ENCODE measurements at places on chromosomes 13 and 19.

DNA sequence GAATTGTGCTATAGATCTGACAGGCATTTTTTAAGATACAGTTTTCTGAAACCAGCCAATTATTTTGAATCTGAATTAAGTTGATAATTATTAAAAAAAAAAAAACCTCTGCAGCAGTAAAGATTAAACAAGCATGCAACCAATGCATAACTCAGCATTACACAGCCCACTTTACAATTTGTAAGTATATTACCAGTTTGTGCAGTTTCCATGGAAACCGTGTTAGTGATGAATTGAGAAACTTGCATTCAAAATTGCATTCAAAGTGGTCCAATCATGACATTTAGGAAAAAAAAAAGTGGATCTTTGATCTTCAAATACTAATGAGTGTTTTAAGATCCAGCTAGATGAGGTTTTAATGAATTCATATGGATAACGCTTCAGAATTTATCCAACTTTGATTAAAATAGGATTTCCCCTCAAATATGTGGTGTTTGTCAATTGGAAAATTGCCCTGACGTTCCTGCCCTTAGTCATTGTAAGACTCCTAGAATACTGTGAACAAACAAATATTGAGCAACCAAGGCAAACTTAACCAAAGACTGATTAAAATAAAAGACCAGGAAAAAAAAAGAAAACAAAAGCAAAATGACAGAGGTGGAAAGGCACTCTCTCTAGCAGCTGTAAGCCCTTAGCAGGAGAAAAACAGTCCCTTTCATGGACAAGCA lies 314.8 kb upstream of the MAB21L1 start:
- DNase-seq: no peak

DNA sequence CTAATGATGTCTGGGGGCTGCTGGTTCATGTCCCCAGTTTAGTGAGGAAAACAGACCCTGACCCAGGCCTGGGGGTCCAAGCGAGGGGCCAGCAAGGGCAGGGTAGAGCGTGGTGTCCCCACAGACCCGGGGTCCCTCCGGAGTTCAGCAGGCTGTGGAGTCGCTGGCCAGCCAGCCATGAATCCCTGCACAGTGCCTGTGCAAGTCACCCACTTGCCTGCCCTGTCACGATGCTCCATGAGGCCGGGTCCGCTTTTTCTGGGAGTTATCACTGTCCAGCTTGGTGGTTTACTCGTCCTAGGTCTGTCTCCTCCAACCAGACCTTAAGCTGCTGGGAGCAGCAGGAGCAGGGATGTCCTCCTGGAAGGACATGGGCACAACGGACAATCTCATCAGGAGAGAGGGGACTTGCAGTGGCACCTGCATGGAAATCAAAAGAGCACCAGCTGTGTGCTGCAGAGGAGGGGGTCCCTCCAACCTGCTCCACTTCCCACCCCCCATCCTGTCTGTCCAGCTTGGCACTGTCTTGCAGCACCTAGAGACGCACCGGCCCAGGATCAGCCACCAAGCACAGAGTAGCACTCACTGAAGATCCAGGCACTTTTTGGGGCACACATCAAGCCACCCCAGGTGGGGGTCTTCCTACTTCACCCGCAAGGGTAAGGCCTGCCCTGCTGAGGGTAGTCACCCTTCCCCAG lies 121.8 kb downstream of the URI1 start:
- no peak for DNase-seq

DNA sequence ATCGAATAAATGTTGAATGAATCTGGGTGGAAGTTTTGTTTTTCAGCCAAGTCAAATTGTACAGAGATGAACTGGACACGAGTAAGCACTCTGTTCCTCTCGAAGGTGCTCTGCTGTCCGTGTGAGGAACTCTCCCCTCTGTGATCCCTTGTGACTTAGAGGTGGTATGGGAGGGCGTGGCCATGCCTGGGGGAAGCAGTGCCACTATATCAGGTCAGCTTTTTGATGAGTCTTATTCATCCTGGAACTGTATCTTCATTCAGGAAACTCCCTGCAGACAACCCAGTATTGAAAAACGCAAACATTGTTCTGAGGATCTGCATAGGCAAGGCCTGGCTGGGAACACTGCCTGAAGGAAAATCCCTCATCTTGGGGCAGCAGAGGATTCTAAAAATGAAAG lies 45.7 kb upstream of the FLT1 start:
- DNase-seq: no peak

DNA sequence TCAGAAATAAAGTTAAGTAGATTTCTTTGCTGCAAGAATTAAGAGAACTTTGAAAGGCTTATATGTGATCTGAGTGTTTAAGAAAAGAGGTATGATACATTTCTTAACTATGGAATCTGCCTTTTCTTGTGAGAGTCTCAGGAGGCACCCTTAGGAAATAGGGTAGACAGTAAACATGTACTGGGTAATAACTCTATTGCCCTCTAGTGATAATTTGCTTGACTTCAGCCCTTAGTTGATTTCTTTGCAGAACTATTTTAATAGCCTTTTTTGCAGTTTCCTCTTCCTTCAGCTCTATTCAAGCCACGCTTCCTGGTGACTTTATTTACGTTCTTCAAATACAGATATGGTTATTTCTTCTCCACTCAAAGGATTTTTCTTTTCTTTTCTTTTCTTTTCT lies 37.0 kb upstream of the CCNA1 start:
- DNase-seq: no peak

- no peak for DNase-seq
Observed at GRCh38 chr13:23380534-23380933, 53.0 kb downstream of the SACS start.

- no peak for DNase-seq
Observed at GRCh38 chr13:75825594-75825993, 189.5 kb downstream of the LMO7 start.

DNA sequence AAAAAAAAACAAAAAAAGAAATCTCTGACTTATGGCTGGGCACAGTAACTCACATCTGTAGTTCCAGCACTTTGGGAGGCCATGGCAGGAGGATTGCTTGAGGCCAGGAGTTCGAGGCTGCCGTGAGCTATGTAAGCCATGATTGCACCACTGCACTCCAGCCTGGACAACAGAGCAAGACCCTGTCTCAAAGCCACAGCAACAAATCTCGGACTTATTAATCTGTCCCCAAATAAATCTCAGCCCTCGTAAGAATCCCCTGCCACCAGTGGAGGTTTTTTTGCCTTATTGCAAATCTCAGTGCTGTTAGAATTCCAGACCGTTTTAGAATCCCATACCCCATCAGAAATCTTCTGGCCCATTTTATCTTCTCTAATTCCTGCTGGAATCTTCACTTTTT lies 4.9 kb downstream of the SHKBP1 start:
- no peak for DNase-seq

GRCh38 chr19:18418029-18418482 lies 1.1 kb upstream of the SSBP4 start:
- DNase-seq: no peak

DNA sequence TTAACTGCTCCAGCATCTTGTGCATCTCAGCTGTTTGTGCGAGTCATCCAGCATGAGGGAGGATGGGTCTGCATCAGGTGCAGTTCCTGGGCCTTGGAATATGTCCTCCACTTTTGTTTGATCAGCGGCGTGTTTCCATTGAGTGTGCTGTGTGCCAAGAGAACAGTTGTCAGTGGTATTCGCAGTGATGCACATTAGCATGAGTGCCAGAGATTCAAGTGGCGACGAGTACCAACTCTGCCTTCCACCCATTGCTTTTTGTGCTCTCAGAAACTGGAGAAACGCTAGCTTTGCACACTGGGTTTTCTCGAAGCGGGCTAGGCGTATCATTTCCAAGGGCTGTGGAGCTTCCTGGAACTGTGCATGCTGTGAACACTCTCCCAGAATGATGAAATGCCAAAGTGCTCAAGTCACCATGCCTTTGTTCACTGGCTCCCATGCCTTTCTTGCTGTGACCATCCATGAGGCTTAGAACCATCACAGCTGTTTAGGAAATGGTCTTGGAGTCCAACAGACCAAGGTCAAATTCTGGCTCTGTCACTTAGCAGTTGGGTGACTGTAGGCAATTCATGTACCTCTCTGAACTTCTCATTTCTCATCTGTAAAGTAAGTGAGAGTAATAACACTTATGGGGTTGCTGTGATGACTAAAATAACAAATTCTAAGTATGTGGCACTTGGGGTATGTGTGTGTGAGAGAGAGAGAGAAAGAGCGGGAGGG lies 18.4 kb downstream of the LRCH1 start:
- DNase-seq: no peak

DNA sequence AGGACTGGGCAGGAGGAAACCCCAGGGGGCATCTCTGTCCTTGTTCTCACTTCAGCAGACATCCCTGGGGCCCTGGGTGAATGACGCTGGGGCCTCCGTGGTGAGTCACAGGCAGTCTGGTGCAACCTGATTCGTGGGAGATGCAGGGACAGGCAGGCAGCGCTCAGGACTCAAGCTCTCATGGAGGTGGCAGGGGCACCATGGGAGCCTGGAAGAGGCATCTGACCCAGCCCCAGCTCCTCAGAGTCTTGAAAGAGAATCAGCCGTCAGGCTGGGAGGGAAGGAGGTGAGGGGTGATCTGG lies 14.0 kb upstream of the PTOV1 start:
- no peak for DNase-seq

DNA sequence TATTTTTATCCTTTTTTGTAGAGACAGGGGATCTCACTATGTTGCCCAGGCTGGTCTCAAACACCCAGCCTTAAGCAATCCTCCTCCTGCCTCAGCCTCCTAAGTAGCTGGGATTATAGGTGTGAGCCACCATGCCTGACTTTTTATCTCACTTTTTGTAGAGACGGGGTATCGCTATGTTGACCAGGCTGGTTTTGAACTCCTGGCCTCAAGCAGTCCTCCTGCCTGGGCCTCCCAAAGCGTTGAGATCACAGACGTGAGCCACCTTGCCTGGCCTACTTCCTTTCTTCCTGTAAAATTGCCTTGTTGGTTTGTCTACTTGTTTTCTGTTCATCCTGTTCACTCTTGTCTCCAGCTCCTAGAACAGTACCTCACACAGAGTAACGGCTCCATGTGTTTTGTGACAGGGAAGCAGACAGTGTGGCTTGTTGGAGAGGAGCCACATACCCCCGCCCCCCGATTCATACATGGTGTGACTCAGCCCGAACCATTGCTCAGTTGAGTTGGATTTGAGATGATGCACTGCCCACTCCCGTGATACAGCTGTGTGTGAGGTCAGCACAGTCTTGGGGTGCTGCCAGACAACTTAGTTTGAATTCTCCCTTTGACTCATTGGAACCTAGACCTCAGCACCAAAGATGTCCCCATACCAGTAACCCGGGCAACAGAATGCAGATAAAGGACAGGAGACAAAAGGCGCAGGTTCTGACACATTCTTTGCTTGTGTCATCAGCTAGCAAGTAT lies 34.2 kb downstream of the GPR42 start:
- peak; percentile 62 for DNase-seq

- peak; percentile 50 for DNase-seq
Observed at GRCh38 chr19:47447470-47448359, 24.0 kb downstream of the SLC8A2 start.

GRCh38 chr19:1288226-1288612 lies 2.5 kb downstream of the EFNA2 start:
- no peak for DNase-seq

GRCh38 chr13:58495668-58496067 lies 864.1 kb downstream of the PCDH17 start:
- no peak for DNase-seq

GRCh38 chr13:31950111-31950815 lies 81.3 kb upstream of the FRY start:
- no peak for DNase-seq

DNA sequence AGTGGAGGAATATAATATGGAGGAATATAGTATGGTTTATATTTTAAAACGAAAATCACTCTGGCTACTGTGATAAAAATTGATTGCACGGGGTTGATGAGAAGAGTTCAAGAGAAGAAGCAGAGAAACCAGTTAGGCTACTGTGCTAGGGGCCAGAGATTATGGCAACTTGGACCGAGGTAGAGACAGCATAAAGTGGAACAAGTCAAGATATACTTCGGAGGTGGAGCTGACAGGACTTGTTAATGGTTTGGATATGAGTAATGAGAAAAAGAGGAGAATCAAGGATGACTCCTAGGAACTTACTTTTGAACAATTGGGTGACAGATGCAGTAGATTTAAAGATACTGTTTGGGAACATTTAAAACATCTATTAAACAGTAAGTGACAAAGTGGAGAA lies 6.6 kb upstream of the WDFY2 start:
- no peak for DNase-seq

GRCh38 chr13:101258071-101258470 lies 158.2 kb downstream of the NALCN start:
- DNase-seq: peak; percentile 62

GRCh38 chr13:32822771-32823170 lies 193.5 kb upstream of the KL start:
- DNase-seq: no peak

DNA sequence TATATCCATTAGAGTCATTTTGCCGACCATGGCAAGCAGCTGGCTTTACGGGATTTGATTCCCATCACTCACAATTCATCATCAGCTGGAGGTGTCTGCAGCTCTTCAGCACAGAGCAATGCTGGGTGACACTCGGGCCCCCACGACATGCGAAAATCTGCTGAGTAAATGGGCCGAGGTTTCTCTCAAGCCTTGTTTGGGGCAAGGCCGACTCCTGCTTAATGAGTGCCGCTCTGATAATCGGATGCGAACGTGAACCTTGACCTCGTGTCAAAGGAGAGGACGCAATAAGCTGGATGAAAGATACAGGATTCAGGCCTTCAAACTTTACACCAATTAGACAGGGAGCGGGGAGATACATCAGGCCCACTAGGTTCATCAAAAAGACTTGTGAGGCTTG lies 65.2 kb downstream of the GGACT start:
- no peak for DNase-seq

DNA sequence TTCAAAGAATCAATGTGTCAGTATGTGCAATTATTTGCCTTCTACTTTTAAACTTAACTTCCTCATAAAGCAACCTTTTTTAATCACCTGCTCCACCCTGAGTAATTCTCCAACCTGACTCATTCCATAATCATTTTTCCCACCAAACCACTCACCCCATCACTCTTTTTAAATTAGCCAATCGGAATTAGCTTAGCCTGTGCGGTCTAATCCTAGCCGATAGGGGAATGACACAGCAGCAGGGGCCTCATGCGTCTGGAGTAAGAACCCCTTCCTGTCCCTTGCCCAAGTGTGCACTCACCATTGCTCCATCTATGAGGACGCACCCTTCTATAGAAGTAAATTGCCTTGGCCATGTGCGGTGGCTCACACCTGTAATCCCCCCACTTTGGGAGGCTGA lies 27.4 kb upstream of the ZNF83 start:
- DNase-seq: no peak

DNA sequence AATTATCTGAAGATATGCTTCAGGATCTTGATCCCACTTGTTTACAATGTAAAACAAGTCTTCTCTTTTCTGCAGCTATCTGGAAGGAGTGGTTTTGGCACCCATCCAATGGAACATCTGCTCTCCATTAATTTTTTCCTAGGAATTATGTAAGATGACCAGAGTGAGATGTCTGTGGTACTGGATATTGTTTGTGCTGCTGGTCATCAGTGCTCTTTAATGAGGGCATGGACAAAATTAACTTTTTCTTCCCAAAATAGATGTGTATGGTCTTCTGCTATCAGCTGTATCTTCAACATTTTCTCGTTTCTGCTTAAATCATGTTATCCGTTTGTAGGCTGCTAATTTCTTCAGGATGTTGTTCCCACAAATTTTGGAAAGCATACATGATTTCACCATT lies 415.4 kb upstream of the KLHL1 start:
- DNase-seq: no peak

Measured in stimulated activated CD8-positive, alpha-beta memory T cell treated with anti-CD3 and anti-CD28 coated beads, Interleukin-15, amount 100 ng/mL, for 48 hours (primary cell).